NCI-H1930 (cell line): ENCODE measurements at places on chromosomes 1 and 21.

GRCh38 chr1:20538760-20539551, 13.4 kb upstream of the FAM43B start:
- no peak for DNase-seq

- DNase-seq: no peak
Observed at GRCh38 chr1:31409946-31410858, 2.8 kb upstream of the SERINC2 start.

GRCh38 chr1:6424000-6424565, 493 bp upstream of the ESPN start:
- DNase-seq: no peak

GRCh38 chr1:29991025-29991424, 732.4 kb downstream of the MATN1 start:
- no peak for DNase-seq

GRCh38 chr1:32960819-32961355, 3.7 kb downstream of the RNF19B start:
- DNase-seq: no peak

- DNase-seq: no peak
Observed at GRCh38 chr1:71986160-71986559, 296.2 kb downstream of the NEGR1 start.

- no peak for DNase-seq
Observed at GRCh38 chr1:60255565-60255964, 182.0 kb upstream of the C1orf87 start.

DNA sequence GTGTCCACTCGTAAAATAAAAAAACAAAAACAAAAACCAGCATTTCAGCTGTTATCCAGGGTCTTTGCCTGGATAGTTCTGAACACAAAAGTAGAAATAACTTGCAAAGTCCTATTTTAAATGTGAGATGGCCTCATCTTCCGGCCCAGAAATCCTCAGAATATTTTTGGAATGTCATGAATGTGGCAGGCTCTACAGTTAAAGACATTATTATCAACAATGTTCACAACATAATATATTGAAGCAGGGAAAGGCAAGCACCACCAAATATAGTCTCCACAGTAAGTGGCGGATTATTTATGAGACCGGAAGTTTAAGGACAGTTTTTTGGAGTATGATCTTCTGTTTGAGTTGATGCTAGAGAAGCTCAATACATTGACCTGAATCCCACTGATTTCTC, 1.2 kb upstream of the C1orf198 start:
- no peak for DNase-seq

GRCh38 chr1:17561561-17561985, 22.1 kb downstream of the ARHGEF10L start:
- DNase-seq: no peak

DNA sequence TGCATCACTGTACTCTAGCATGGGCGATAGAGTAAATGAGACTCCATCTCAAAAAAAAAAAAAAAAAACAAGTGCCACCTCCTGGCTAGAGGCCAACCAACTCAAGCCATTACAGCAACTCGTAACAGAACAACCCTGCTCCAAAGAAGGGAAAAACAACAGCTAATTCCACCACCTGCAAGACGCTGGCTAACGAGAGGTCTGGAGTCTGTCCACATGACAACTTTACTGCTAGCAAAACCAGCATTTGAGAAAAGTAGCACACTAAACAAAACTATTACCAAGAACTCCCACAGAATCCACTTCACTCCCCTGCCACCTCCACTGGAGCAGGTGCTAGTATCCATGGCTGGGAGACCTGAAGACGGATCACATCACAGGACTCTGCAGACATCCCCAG, 24.1 kb upstream of the EGLN1 start:
- no peak for DNase-seq

- no peak for DNase-seq
Observed at GRCh38 chr1:156836041-156836654, 19.5 kb upstream of the SH2D2A start.

DNA sequence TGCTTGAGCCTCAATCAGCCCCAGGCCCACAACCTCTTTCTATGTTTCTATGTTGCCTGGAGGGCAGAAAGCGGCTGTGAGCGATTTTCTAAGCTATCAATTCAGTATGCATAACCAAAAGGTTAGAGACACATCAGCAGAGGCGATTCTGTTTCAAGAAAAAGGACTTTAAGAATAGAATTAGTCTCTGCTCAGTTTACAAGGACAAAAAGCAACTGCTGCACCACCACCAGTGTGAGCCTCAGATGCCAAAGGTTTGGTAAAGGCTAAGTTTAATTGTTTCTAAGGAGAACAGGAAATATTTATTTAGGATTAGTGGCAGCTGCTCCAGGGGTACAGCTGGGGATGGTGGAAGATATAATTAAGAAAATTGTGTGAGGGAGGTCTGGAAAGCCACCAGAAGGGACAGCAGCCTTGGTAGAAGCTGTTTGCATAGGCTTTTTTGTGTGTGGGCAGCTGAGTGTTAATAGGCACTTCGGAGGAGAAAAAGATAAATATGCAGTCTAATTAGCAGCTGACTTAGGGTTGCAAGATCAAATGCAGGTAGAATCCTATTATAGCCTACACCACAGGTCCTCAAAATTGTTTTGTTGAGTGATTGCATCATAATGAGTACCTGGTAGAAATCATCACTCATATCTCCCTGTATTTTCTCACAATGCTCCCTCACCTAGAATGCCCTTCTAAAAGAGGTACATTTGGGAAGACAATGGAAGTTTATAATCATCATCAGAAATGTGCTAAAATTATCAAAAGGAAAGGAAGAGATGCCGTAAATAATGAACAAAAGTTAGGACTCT, 35.8 kb downstream of the ZC3H11B start:
- peak; percentile 22 for DNase-seq

GRCh38 chr1:226568975-226569741, 20.6 kb downstream of the STUM start:
- DNase-seq: no peak

DNA sequence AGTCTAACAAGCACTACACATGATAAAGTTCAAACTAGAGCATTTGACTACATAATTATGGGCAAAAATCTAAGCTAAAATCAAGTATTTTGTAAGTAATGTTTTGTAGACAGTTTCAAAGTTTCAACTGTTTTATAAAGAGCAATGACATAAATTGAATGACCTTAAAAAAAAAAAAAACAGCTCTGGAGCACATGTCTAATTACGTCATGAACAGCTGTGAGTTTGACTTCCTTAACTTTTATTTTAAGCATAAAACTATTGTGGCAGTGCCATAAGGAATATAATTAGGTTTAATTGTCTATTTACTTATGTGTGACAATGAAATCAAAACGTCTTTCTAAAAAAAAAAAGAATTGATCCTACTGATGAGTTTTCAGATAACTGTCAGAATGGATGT, 272.5 kb upstream of the LRRC7 start:
- DNase-seq: no peak
